ENCODE measurements at places on chromosomes 12 and 14.

GRCh38 chr12:115443351-115443938 is 759.5 kb upstream of the TBX3 start:
- no peak for DNase-seq

DNA sequence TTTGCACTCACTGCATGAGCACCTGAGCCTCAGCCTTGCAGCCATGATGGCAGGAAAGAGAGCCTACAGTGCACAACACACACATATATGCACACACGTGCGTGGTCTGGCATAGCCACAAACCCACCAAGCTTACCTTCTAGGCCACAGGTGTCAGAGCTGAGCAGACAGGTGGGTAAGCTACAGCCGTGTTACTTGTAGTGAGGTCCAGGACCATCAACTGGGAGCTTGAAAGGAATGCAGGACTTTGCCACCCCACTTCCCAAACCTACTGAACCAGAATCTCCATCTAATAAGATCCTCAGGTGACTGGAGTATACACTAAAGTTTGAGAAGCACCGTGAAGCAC is 2.7 kb downstream of the ASIC1 start:
- DNase-seq, result no peak

- no peak for DNase-seq
These were observed 13.3 kb downstream of the KIF26A start for GRCh38 chr14:104151566-104152245.

DNA sequence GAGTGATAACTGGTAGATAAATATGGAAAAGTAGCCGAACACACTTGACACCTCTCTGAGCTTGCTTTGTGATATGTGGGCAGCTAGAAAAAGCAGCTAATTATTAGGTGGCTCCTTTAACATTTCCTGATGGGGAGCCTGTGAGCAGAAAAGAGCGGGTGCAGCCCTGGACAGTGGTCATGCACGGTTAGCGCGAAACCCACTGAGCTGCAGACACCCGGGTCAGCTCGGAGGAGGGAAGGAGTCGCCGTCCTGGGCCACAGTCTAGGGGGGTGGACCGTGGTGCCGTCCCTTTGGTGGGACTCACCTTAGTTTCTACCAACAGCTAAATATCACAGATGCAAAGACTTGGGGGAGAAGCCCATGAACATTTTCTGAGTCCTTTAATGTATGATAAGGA is 6.6 kb downstream of the COA8 start:
- DNase-seq, result no peak

- no peak for DNase-seq
These were observed 280.2 kb downstream of the TMEM121 start for GRCh38 chr14:105806568-105806967.

- DNase-seq, result no peak
These were observed 247.6 kb downstream of the BCAT1 start for GRCh38 chr12:24701343-24701742.

DNA sequence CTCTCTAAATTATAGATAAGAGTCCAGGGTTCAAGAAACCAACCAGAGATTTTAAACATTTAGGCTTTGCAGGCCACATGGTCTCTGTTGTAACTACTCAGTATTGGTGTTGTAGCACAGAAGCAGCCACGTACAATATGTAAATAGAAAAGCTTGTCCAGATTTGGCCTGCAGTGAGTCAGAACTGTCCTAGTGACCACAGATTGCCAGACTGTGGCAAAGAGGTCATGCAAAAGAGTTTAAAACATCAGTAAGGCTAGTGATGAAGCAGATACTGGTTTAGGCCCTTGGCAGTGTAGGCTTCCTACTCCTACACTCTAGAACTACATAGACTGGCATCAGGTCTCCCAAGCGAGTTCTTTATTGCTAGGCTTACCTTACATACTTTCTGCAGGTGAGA is 117.6 kb upstream of the GARIN6 start:
- DNase-seq, result no peak

- DNase-seq, result no peak
These were observed 271.0 kb downstream of the ERC1 start for GRCh38 chr12:1262011-1262410.
